Activated CD4-positive, alpha-beta memory T cell treated with anti-CD3 and anti-CD28 coated beads for 36 hours (primary cell): ENCODE measurements at places on chromosomes 6 and 20.
A peak's percentile ranks its signal among the peaks of the same experiment; 100 is the strongest.

DNA sequence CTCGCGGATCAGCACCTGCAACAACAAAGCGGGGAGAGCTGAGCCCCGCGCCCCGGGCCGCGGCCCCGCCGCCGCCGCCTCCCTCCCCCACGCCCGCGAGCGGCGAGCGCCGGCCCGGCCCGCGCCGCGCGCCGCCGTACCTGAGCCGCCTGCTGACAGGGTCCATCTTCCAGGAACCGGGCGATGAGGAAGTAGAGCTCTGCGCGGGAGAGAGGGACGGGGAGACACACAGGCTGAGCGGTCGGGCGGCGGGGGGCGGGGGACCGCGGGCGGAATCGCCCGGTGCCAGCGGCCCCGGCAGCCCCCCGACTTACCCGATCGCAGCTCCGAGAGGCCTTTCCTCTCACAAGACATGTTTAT, 359 bp downstream of the PHIP start:
- DNase-seq: peak; percentile 62

DNA sequence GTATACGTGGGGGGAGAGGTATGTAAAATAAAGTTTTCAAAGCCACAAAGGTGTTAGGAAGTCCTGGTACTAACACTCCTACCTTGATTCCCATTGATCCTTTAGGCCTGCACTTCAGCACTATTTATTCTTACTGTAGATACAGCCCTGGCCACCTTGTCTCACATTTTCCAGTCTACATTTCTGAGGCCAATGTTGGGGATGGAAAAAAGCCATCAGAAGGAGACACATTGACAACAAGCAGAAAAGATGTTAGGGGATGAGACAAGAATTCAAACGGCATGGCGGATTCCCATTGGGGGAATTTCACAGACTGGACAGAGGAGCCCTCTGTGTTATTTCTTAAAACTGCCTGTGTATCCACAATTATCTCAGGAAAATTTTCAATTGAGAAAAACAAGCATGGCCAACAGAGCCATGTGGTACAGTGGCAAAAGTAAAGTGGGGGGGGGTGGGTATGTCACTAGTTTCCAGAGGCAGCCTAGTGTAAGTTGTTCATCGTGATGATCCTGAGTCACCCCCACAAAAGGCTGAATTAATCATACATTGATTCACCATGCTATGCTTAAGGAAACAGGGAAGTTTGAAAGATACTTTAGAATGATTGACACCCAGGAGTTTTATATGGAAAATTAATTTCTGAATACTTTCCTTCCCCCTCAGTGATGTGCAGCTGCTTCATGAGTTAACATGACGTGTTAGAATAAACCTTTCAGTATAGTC, 40.5 kb downstream of the RREB1 start:
- DNase-seq: no peak

- no peak for DNase-seq
Observed at GRCh38 chr6:108764580-108764950, 83.7 kb upstream of the ARMC2 start.

DNA sequence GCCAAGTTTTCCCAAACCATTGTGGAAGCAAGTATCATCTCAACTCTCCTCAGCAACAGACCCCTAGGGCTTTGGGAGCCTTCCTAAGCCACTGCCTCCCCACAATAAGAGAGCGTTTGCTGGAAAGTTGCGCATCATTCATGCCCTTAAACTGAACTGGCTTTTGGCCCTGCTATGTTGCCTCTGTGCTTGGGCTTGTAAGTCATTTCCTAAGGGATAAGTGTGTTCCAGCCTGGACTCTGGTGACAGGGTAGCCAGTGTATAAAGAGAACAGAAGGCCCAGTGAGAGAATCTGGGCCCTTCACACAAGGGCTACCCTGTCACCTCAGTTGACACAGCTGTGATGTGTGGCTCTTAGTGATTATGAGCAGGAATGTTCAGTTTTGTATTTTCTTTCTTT, 77.8 kb downstream of the COL9A1 start:
- DNase-seq: no peak

DNA sequence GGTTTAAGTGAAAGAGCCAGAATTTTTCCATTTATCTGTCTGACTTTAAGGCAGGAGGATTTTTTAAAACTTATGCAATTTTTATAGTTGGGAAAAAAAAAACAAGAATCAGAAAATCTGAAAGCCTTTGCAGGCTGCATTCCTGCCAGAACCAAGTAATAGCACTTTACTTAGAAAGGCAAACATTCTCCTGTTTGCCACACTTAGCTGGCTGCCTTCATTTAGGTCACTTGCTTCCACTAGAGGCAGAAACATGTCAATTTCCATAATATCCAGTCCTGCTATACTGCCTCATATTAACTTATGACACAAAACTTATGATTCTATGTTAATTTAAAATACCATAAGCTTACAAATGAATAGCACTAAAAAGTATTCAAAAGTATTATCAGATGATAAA, 425.8 kb downstream of the FRK start:
- no peak for DNase-seq

DNA sequence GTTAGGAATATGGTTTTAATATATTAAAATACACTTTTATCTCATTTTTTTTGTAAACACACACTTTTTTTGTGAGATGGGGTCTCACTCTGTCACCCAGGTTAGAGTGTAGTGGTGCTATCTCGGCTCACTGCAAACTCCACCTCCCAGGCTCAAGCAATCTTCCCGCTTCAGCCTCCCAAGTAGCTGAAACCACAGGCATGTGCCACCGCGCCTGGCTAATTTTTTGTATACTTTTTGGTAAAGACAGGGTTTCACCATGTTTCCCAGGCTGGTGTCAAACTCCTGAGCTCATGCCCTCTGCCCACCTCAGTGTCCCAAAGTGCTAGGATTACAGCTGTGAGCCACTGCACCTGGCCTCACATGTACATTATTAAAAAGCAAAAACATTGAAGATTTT, 10.8 kb downstream of the IPCEF1 start:
- DNase-seq: no peak

- DNase-seq: no peak
Observed at GRCh38 chr20:62581308-62581707, 61.0 kb upstream of the SLCO4A1 start.

GRCh38 chr6:88454658-88455057, 288.5 kb upstream of the CNR1 start:
- no peak for DNase-seq

DNA sequence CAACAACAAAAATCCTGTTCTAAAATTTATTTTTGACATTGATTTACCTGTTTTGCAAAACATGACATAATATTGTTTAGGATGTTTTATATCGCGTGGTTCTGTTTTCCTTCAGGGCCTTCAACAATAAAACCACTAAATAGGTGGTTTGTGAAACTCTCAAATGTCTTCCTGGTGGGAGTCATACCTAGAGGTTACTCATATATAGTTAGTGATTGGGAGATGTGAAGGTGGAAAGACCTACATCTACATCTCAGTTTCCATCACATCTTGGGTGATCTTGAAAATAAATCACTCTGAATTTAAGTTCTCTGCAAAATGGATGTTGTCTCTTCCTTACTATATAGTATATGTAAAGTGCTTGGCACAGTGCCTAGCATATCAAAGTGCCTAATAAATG, 22.9 kb downstream of the C6orf62 start:
- DNase-seq: no peak

DNA sequence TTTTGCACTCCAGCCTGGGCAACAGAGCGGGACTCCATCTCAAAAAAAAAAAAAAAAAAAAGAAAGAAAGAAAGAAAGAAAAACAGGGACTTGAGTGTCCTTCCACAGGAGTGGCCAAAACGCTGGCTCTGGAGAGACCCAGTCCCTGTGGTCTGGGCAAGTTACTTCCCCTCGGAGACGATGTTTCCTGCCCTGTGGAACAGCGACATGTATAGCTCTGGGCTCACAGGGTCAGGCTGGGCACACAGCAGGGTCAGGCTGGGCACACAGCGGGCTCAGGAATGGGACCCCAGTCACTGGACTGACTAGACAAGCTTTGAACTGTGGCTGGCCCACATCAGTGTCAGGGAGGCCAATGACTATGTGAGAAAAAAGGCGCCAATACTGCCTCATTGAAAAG, 110.7 kb downstream of the ASXL1 start:
- no peak for DNase-seq

GRCh38 chr6:117463762-117464665, 18.5 kb upstream of the DCBLD1 start:
- peak; percentile 33 for DNase-seq

DNA sequence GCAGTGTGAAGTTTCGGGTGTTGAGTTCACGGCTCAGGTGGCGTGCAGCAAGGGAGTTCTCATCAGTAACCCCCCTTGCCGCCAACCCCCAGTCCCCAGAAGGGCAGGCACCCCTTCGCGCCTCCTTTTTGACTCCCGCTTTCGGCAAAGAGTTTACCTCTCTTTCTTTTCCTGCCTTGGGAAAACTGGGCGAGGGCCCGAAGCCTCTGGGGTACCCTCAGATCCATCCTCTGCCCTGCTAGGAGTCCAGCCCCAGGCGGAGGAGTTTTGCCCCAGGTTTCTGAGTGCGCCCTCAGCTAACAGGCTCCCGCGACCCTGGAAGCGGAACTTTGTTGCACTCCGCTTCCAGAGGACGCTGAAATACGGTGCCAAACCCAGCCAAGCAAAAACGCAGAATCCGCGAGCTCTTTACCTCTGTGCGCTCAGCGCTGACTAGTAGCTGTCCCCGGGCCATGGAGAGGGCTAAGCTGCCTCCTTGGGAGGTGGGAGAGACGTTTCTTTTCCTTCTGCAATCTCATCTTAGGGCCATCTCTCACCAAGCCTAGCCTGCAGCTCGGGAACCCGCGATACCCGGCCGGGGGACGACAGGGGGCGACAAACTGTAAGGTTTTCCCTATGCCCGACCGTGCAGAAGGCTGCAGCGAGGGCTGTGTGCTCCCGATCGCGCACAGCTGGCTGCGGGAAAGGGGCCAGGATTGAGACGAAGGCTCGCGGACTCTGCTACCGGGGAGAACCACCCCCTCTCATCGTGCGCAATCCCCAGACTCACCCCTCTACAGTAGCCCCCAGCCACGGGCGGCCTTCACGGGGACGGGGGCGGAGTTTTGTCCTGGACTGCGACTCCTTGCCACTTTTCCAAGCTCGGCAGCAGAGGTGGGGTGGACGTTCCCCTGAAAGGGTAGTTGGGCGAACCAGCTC, 2.7 kb upstream of the PAX1 start:
- DNase-seq: peak; percentile 64

DNA sequence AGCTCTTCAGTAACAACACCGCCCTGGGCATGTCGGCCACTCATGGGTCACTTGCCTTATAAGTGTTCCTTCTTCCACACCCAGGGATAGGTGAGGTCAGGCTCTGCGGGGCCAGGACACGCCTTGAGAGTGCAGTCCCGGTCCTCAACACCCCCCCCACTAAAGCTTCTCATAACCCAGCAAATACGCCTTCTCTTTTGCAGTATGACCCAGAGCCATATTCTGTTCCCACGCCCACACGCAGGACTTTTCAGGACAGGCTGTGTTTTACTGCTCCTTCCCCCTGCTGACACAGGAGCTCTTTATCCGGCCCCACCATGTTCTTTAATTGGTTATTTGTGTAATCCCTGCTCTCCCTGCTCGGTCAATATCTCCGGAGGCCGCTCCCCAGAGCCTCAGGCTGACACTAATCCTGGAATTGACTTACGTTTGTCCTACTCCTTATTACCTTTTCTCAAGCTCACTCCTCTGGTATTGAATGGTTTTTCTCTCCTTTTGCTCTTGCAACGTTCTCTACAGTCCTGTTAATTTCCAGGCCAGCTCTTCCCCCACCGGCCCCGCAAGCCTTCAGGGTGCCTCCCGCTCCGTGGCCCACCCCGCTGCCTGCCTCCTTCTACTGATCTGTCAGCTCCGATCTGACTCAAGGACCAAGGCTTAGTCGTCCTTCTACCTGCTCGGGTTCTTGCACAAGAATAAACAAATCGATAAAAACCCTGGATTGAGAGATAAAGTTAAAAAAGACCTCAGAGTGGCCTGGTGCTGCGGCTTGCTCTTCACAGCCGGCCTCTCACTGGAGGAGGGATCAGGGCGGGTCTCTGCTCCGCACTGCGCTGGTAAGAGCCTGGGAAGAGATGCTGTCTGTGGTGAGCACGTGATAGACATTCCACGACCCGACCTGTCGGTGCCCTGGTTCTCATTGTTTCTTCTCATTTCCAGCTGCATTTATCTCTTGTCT, 357.5 kb downstream of the ZFAND3 start:
- no peak for DNase-seq
